ENCODE measurements at places on chromosomes 13 and 19.

DNA sequence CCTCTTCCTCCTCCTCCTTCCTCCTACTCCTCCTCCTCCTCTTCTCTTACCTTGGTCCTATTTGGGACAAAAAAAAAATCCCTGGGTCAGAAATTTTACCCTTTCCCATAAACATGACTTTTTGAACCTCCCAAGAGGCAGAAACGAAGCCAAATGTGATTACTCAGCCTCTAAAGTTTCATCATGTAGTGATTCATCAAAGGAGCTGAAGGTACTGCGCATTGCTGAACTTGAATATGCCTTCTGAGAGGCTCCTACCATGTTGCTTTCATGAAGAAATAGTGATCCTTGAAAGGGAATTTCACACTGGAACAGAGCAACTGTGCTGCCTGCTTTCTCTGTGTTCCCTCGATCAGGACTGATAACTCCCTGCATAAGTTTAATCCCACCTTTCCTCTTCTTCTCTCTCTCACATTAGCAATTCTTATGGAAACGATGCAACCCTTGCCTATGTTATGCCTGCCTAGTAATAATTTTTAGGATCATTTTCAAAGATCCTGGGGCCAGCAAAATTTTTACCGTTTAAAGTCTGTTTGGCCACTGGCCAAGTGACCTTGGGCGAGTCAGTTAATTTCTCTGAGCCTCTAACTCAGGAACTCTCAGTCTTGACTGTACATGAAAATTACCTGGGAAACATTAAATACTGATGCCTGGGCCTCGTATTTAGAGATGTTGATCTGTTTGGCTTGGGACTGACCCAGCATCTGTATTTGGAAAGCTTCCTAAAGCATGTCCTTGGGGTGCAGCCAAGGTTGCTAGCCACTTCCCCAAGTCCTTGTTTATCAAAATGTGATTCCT is 149.5 kb downstream of the DCT start:
- no peak for DNase-seq

GRCh38 chr19:50718255-50719118 is 1.1 kb downstream of the SHANK1 start:
- no peak for DNase-seq

- DNase-seq, result no peak
Measured at GRCh38 chr19:43534816-43535761, 2.1 kb downstream of the ZNF575 start.

DNA sequence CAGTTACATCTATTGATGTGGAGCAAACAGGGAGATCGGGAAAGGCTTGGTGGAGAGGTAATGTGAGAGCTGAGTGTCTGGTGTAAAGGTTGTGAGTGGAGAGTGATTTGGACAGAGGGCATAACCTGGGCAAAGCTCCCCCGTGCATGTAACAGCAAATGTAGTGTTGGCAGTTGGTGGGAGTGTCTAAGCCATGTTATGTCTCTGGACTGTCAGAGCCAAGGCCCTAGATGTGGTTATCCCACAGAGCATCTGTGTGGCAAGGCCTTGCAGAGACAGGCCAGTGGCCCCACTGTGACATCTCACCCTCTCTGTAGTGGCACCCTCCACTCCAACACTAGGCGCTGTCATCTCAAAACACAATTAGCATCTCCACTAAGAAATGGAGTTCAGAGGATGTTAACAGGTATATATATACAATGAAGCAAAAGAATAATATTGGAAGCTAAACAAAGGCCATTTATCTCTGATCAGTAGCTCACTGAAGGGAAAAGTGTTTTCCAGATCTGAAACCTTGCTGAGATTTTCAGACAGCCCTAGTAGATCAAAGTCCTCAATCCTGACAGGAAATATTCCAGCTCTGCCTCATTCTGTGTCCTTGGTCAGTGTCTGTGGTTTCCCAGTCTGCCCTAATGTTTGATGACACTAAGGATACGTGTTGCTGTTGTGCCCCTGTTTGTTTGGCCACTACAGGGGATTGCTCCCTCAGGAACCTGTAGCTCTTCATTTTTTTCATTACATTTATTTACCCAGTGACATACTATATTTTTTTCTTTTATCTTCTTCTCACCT is 20.2 kb downstream of the POLR1D start:
- DNase-seq, result no peak

DNA sequence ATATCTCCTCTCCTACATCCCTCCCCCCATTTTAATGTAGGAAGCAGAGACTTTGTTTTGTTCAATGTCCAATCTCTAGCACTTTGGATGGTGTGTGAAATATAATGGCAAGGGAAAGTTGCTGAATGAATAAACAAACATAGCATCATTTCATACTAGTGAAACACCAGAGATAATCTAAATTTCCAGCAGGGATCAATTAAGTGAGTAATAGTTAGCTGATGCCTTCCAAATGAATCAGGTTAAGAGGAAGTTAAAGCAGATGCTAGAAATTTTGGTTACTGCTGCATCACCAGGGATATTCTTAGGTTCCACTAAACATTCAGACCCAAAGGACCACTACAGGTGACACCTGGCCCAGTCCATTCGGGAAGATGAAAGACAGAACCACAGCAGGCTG is 8.1 kb downstream of the MRPS31 start:
- DNase-seq, result no peak

GRCh38 chr13:75635828-75636435 is at the start of gene LMO7:
Gene LMO7, plus strand, starts transcription at chr13:75636330. Its CDS starts 328 bp downstream, at chr13:75636658.
- DNase-seq, result peak; percentile 51

DNA sequence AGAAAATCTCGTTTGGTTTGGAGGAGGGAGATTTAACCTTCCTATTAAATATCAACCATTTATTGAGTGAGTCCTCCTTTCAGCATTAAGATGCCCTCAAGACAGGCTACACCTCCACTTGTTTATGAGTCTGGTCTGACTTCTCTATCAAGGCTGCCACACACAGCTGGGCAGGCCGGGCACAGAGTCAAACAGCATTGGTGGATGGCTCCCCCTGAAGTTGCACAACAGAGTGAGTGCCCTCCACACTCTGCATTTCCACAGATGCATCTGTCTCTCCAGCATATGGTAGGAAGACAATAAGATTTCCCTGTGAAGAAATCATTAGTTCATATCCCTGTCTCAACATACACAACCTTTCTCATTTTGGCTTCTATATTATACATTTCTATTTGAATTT is 31.4 kb downstream of the PHF11 start:
- no peak for DNase-seq

- no peak for DNase-seq
Measured at GRCh38 chr13:112784811-112785482, 95.1 kb downstream of the ATP11A start.

- DNase-seq, result no peak
Measured at GRCh38 chr13:92512852-92513251, 713.8 kb upstream of the GPC6 start.

DNA sequence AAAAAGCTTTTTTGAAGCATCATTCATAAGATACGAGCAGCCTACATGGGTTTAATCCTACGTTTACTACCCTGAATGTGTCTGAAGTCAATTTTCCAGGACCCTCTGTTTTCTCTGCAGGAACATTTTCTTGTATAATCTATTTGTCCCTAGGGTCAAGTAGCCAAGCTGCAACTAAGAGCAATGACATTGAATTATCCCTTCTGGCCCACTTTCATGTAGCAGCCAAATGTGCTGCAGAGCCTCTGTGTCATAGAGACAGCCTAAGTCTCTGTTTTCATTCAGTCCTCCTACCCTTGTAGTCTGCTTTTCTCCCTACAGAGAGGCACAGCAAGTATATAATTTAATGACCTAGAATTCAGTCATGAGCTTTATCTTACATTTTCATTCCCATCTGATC is 82.1 kb downstream of the ZAR1L start:
- no peak for DNase-seq

GRCh38 chr13:91181892-91182291 is 165.6 kb upstream of the MIR17HG start:
- DNase-seq, result no peak

DNA sequence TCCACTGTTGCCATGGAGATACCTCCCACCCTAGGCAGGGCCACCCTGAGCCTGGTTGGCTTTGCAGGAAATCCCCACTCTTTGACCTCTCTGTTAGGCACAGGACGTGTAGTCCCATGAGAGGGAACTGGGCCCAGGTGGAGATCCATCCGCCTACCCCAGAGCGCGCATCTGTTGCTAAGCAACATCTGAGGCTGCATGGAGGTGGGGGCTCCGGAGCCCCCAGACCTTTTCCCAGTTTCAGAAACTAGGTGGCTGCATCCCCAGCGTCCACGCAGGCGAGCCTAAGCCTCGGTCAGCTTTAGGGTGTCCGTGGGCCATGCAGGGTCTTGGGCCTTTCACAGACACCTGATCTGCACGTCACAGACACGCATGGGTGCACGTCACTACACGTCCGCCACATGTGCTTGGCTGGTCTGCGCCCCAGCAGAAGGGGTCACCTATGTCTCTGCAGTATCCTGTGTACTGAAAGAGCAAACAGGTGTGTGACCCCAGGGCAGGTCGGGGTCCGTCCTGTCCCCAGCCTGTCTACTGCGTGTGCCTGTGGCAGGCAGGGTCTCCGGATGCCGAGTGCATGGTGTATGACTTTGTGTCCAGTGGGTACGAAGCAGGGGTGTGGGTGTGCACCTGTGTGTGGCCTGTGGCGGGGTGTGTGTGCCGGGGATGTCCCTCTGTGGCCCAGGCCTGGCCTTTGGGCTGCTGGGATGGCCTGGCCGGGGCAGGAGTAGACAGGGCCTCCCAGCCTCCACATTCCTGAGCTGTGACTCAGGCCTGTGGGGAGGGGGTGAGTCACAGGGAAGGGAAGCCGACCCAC is 4.1 kb upstream of the CIRBP start:
- no peak for DNase-seq

DNA sequence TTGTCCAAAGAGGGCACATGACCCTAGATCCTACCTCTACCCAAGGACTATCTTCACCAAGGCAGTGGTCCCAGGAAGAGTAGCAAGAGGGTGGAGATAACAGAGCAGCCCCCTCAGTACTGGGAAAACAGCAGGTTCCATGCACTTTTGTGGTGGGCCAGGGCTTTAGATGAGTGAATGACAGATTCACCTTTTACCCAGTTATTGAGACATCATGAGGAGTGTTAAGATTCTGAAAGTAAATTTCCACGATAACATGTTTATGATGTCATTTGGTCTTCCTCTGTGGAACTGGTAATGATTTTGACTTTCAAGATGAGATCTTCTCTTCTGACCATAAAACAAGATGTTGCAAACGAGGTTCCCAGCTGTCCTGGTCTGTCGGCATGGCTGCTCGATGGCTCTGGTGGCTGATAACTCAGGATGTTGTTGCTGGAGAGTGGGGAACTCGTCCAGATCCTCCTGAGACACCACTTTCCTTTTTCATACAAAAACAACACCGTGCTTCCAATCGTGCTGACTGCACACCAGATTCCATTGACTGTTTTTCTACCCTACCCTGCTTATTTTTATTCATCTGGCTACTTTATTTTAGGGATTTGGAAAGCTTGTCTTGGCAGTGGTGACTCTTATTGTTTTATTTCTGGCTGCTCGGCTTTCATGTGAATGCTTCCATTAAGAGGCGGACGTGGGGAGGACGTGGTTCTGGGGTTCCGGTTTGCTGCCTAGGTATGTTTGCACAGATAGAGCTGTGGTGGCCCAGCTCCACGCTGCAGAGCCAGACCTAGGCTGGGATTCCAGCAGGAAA is 88.5 kb downstream of the LRCH1 start:
- no peak for DNase-seq

DNA sequence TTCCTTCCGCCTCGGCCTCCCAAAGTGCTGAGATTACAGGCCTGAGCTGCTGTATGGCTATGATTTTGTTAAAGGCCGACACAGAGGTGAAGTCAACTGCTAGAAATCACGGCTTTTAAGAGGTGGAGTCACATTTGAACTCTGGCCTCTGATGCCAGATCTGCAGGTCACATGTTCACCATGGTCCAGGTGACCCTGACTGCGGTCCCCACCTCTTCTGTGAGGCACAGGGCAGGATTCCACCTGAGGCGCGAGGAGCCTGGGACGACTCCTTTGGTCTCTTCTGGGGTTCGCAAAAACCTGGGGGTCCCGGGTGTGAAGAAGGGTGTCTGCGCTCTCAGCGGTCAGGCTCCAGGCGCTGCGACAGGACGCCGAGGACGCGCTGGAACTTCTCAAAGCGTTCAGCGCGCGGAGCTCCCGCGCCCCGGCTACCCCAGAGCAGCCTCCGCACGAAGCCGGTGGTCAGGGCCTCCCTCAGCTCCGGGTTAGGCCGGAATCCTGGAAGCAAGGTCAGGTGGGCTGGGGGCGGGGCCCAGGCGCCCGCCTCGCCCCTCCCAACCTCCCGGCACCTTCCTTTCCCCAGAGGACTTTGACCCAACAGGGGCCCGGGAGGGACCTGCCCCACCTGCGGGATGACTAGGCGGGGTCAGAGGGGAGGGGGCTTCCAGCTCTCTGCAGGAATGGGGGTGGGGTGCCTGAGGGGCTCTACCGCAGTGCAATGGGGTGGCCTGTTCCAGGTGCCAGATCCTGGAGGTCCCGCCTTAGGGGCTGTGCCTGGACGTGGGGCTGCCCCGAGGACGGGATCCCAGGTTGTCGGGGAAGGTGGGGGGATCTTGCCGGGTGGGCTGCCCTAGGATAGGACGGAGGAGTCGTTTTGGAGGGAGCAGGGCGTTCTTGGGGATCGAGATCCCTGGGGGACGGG is 13.0 kb downstream of the TRIP10 start:
- no peak for DNase-seq

- peak; percentile 9 for DNase-seq
Measured at GRCh38 chr19:34364830-34365462, at the start of gene GPI. Gene GPI, plus strand, starts transcription at chr19:34365196. Its CDS starts 71 bp downstream, at chr19:34365267.

- no peak for DNase-seq
Measured at GRCh38 chr19:49814010-49814409, 918 bp upstream of the FUZ start.

- no peak for DNase-seq
Measured at GRCh38 chr13:102138635-102139190, 263.1 kb downstream of the FGF14 start.

- no peak for DNase-seq
Measured at GRCh38 chr13:71089056-71089455, 777.9 kb downstream of the DACH1 start.

DNA sequence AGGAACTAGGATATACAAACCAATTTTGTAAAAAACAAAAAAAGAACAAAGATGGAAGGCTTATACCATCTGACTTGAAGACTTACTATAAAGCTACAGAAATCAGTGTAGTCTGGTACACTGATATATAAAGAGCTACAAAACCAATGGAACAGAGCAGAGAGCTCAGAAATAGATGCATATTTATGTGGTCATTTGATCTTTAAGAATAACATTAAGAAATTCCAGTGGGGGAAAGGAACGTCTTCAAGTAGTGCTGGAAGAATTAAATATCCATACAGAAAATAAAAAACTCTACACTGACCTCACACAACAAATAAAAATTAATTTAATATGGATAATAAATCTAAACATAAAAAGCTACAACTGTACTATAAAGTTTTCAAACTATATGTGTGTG is 317.0 kb downstream of the ENOX1 start:
- no peak for DNase-seq

DNA sequence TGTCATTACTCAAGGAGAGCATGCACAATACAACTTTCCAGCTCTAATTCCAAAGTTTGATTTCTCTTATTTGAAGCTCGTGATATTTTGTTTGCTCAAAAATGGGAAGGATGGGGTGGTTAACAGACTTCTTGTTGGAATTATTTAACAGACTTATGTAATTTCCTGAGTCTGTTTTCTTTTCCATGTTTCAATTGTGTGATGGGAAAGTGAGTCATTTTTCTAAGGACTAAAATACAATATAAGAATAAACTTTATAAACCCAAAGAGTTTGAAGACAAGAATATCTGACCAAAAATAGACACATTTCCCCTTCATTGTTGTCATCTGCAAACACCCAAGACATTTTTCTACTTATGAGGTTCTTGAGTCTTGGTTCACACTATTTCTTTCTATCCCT is 211.8 kb upstream of the SLITRK5 start:
- no peak for DNase-seq

All from NCI-H1092 (cell line).